Colonic mucosa (tissue), 4 donors: ENCODE measurements at places on chromosomes 12 and 14. TPM values are rescaled to one million over a fixed set of nuclear protein-coding genes. Genes with fewer than 3 reads are reported as not detected.
A peak's percentile ranks its signal among the peaks of the same experiment; 100 is the strongest.

Gene HELB
- 5.2 TPM for total RNA-seq

Gene SERPINA10
- 0.48 TPM for total RNA-seq

DNA sequence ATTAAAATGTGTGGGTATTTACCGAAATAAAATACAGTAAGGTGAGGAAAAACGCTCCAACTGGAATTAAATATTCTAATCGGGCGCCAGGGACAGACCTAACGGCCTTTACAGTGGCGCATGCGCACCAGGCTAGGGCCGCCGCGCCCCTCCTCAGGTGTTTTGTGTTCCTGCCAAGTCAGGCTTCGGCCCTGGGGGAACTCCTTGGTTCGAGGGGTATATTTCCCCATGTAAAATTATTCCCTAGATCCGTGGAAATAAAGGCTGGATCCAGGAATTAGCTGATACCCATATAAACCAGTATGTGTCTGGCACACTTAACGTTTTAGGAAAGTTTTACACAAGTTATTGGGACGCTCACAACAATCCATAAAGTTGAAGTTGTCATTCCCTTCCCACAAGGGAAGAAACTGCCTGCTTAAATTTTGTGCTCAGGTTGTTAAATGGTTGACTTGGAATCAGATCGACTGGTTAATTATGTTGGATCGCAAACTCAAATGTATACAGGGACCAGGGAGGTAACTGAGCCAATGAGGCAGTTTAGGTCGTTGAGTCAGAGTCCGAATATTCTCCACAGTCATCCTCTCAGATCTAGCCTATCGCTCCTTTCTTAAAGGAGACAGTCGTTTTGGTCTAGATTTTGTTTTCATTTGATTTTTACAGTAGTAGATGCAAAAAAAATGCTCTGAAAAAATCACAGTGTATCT, 621 bp upstream of the ANAPC7 start:
- peak; percentile 79 for DNase-seq

DNA sequence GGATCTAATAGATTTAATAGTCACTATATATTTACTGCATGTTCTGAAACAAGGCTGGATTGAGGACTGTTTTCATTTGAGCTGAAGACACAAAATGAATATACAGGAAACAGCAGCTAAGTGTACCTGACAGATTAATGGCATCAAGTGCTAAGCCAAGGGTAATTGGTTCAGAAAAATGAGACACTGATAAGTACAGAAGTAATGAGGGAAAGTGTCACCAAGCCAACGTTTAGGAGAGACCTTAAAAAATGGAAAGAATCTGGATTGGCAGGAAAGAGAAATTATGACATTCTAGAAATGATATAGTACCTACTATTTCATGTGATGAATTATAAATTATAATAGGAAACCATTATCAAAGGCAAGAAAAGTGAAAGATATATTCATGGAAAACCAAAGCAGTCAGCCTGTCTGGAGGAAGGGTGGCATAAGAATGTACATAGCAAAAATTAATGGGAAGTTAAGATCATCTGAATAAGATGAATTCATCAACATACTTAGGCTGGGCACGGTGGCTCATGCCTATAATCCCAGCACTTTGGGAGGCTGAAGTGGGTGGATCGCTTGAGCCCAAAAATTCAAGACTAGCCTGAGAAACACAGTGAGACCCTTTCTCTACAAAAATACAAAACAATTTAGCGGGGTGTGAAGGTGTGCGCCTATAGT, 21.0 kb upstream of the DUSP16 start:
- DNase-seq = no peak

DNA sequence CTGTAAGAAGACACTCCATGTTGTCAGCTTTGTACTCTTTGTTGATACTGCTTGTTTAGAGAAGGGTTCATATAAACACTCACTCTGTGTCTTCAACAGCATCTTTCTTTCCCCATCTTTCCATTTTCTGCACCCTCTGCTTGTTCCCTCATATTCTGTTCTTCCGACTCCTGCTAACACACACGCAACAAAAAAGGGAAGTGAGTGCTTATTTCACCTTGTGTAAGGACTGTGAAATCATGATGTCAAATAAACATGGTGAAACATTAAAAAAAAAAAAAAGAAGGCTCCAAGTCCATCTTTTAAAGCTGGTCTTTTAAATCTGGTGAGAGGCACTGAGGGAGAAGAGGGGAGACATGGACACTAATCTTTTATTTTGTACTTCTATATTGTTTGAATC, 145.4 kb downstream of the RPAP3 start:
- no peak for DNase-seq

DNA sequence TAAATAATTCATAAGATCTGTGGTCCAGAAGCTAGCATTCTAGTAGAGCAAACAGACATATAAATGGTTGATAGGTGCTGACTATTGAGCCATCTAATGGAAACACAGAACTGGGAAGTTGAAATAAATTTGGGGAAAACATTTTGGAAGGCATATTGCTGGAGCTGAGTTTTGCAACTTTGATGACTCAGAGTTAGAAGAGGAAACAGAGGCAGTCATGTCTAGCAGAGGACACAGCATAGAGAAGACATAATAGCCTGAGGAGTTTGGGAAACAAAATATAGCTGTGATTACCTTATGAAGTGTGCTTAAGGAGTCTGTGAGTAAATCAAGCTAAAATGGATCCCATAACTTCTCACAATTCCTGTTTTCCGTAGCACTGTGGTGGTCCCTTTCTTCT, 86.9 kb upstream of the FLRT2 start:
- no peak for DNase-seq

DNA sequence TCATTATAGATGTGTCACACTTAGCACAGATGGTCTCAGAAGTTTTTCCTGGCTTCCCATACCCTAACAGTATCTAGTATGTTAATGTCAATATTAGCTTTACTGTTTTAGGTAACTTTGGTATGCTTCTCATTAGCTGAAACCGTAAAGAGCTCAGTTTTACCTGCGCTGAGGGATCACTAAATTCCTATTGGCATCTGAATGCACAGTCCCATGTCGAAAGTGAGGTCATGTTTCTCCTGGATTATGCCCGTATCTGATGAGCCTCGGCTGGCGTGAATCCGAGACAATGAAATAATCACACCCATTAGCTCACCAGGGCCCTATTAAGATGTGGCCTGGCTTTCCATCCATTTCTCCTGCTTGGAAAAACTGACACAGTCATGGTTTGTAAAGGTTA, 418.2 kb downstream of the ZFP36L1 start:
- DNase-seq = no peak

DNA sequence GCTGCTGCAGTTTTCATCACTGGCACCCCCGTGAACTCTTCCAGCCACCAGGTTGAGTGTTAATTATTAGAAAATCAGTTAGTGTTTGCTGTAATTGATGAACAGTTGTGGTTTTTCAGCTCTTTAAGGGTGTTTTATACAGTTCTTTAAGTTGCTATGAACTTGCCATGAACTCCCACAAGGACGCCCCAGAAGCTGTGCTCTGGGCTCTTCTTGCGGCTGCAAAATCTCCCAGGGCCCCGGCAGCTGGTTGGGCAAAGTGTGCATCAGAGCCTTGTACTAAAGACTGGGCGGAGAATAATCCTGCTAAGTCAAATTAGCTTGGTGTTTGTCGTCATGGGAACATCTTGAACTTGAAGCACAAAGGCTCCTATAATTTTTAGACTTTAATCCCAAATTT, 82.2 kb downstream of the EML1 start:
- DNase-seq = no peak

DNA sequence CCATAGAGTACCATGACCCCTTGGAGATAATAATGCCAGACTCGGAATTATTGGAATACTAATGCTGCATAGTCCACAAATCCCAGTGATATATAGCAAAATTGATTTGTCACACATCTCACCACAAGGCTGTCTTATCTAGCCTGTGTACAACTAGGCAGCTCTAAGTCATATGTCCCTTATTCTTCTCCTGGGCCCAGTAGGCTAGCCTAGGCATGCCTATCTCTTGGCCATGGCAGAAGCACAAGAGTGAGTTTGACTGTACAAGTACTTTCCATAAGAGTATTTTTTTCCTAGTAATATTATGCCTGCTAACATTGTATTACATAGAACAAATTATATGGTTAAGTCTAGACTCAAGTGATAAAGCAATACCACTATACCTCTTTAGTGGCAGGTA, 1122.1 kb upstream of the SEL1L start:
- no peak for DNase-seq

DNA sequence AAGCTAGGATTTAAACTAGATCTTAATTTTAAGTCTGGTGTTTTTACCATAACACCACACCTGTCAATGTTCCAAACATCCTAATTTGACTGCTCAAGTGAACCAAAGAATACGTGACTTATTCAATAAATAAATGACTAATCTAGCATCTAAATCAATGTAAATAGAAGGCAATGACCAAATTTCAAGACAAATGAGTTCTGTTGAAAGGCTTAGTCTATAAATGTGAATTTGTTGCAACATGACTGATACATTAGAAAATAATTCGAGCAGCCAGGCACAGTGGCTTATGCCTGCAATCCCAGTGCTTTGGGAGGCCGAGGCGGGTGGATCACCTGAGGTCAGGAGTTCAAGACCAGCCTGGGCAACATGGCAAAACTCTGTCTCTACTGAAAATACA, 15.1 kb downstream of the ZFC3H1 start:
- DNase-seq = no peak

DNA sequence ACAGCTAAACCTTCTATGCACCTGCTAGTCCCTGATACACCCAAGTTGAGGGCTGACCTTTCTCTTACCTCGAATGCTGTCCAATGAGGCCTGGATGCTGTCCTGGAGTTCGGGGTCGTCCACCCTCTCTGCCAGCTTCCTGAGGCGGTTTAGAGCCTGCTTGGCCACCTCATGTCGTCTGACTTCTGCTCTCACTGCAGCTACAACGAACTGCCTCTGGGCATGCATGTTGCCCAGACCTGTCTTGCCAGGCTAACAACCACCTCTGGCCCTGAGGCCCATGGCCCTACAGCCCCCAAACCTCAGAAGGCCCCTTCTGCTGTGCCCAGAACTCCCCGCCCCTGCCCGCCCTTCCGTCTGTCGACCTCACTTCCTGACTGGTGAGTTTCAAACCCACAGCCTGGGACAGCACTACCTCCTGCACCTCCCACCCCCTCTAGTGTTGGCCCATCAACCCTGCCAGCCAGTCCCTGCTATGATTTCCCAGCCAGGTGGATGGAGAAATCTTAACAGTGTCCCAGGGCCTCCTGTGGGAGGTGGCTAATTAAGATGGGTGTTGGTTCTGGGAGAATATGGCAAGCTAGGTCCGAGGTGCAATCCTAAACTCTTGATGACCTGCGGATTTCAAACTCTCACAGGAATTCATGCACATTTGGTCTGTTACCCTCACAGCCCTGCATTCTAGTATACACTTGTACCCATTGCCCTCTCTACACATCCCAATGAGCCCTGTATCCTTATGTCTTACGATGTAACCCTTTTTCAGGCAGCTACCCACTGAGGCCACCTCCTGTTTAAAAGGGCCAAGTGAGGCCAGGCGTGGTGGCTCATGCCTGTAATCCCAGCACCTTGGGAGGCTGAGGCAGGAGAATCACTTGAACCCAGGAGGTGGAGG, 2.7 kb upstream of the TSPAN31 start:
- peak; percentile 51 for DNase-seq
